RWPE2 (cell line): ENCODE measurements at places on chromosomes 7 and 10.

DNA sequence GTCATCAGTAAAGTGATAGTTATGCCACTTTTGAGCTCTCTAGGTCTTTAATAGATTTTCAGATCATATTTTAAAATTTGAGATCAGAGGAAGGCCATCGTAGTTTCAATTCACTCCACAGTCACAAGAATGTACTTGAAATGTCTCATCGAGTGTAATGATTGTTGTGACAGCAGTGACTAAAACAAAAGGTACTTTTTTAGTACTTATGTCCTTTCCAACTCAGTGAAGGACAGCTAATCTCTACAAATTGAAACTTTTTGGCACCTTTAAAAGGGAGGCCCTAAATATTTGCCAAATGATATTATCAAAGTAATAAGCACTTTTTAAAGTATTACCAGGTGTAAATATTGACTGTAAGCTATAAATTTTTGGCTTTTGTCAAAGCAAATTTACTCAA, 702.9 kb upstream of the GRM3 start:
- H3K4me1 ChIP-seq, result no peaks in the 10 kb centered on the region
- H3K27ac ChIP-seq, result no peak overlapping the region
- no peak for DNase-seq
- no peak overlapping the region for H3K4me3 ChIP-seq

GRCh38 chr10:74922921-74923320, 96.5 kb downstream of the KAT6B start:
- no peaks in the 10 kb centered on the region for H3K36me3 ChIP-seq
- H3K27me3 ChIP-seq, result no peaks in the 10 kb centered on the region
- peaks cover 38% of the 10 kb centered on the region for H3K4me1 ChIP-seq

DNA sequence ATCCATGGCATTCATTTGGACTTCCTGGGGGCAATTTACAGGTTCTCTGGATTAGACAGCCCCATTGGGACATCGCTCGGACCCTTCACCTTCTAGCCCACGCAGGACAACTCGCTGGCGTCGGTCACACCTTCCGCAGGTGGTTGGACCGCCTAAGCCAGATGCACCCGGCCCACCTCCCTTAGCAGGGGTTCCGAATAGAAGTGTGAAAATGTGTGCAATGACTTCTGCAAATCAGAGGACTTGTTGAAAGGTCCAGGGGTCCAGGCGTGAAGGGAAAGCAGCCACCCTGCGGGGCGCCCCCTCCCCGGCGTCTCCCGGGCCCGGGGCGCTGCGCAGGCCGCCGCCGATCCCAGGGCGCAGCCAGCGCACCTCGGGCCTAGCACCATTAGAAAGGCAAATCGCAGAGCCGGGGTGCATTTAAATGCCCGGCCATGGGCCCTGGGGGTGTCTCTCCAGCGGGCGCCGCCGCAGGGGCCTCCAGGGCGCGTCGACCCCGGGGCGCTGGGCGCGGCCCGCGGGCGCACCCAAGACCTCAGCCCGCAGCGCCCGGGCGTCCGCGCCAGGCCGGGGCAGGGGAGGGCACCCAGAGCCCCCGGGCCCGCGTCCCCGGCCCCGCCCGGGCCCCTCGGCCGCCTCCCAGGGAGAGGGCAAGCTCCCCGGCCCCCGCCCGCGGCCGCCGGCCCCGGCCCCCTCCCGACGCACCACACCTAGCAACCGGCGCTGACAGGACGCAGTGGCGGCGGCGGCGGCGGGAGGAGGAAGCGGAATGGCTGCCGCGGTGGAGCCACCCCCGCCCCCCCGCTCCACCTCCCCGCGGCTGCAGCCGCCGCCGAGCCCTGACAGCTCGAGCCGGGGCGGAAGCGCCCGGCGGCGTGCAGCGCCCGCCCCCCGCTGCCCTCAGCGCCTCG, 1.2 kb downstream of the JAZF1 start:
- DNase-seq, result no peak
- H3K4me3 ChIP-seq, result peak overlapping the region; percentile 55

GRCh38 chr10:124955243-124955642, 13.3 kb downstream of the ZRANB1 start:
- H3K27me3 ChIP-seq, result no peaks in the 10 kb centered on the region
- no peak overlapping the region for H3K27ac ChIP-seq
- H3K36me3 ChIP-seq, result peaks cover 5% of the 10 kb centered on the region; the same call in 1 of the 2 replicates
- no peak for DNase-seq
- no peak overlapping the region for H3K4me3 ChIP-seq

GRCh38 chr10:28587270-28587969, 54.5 kb downstream of the WAC start:
- H3K4me3 ChIP-seq, result no peak overlapping the region
- H3K4me1 ChIP-seq, result peaks cover 31% of the 10 kb centered on the region
- H3K27ac ChIP-seq, result peak overlapping the region; percentile 6
- no peaks in the 10 kb centered on the region for H3K27me3 ChIP-seq

- H3K27me3 ChIP-seq, result peaks cover 4% of the 10 kb centered on the region
- H3K27ac ChIP-seq, result no peak overlapping the region
- H3K4me1 ChIP-seq, result no peaks in the 10 kb centered on the region
- no peak overlapping the region for H3K4me3 ChIP-seq
- no peak for DNase-seq
- H3K36me3 ChIP-seq, result no peaks in the 10 kb centered on the region
These were observed 177.0 kb upstream of the ZMIZ1 start for GRCh38 chr10:78891741-78892140.

GRCh38 chr10:62631241-62631640, 173.3 kb upstream of the ADO start:
- H3K36me3 ChIP-seq, result no peaks in the 10 kb centered on the region
- H3K4me1 ChIP-seq, result no peaks in the 10 kb centered on the region
- no peaks in the 10 kb centered on the region for H3K27me3 ChIP-seq
- H3K27ac ChIP-seq, result no peak overlapping the region
- DNase-seq, result no peak

GRCh38 chr7:77935652-77936348, 137.2 kb downstream of the PHTF2 start:
- no peak for DNase-seq
- no peaks in the 10 kb centered on the region for H3K27me3 ChIP-seq

DNA sequence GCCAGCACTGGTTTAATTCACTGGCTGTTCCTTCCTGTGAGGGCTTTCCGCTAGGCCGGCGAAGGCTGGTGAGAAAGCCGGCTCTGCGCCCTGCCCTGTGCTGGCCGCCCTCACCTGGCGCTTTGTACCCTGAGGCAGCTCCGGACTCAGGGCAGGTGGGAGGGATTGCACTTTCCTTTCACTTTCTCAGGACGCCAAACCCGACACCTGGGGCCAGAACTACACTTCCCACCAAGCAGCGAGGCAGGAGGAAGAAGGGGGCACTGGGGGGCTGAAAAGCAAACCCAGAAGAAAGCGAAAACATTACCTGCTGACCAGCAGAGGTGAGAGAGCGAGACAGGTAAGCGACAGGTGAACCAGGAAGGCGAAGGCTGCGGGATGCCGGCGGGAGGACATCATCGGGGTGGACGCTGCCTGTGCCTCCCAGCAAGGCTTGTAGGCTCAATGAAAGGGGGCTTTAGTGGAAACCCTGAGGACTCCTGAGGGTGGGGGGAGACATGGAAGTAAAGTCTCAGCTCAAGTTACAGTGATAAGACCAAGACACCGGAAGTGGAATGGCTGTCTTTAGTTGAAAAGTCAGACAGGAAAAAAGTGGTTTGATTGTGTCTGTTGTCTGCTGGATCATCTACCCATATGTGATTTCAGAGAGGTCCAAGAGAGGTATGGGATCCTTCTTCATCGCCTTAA, at the start of gene RAB19:
TSS of gene RAB19 (plus strand) at position 181 of the 687 bp plus-strand sequence. CDS start 3,589 bp downstream, outside the sequence.
- no peaks in the 10 kb centered on the region for H3K4me1 ChIP-seq
- H3K27ac ChIP-seq, result no peak within 1 kb of the TSS
- no peaks in the 10 kb centered on the region for H3K27me3 ChIP-seq
- DNase-seq, result no peak

DNA sequence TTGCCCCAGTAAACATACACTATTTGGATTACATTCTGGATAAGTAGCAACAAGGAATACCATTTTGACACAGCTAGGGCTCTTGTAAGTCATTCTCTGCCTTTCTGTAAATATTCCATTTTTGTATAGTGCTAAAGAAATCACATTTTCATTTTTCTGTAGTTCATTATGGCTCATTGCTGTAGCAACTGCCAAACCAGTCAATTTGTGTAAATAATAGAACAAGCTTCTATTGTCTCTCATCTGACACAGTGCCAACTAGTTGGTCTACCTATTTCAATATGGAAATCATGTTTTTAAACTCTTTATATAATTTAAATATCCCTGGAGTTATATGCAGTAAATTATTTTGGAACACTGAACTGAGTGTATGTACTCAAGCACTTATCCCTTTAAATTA, 193.7 kb downstream of the RELN start:
- no peak overlapping the region for H3K27ac ChIP-seq
- H3K36me3 ChIP-seq, result no peaks in the 10 kb centered on the region
- H3K4me3 ChIP-seq, result no peak overlapping the region
- no peaks in the 10 kb centered on the region for H3K4me1 ChIP-seq

- peak; percentile 19 for DNase-seq
- no peaks in the 10 kb centered on the region for H3K36me3 ChIP-seq
- no peak overlapping the region for H3K4me3 ChIP-seq
- H3K4me1 ChIP-seq, result peaks cover 12% of the 10 kb centered on the region
- no peak overlapping the region for H3K27ac ChIP-seq
These were observed 27.6 kb downstream of the POLL start for GRCh38 chr10:101560298-101561067.

GRCh38 chr7:2792856-2793487, 51.1 kb downstream of the GNA12 start:
- no peak overlapping the region for H3K4me3 ChIP-seq
- no peaks in the 10 kb centered on the region for H3K4me1 ChIP-seq

GRCh38 chr10:96618653-96619052, 31.8 kb upstream of the TM9SF3 start:
- no peak overlapping the region for H3K4me3 ChIP-seq
- H3K4me1 ChIP-seq, result peaks cover 11% of the 10 kb centered on the region
- no peak overlapping the region for H3K27ac ChIP-seq
- H3K27me3 ChIP-seq, result no peaks in the 10 kb centered on the region
- DNase-seq, result no peak

DNA sequence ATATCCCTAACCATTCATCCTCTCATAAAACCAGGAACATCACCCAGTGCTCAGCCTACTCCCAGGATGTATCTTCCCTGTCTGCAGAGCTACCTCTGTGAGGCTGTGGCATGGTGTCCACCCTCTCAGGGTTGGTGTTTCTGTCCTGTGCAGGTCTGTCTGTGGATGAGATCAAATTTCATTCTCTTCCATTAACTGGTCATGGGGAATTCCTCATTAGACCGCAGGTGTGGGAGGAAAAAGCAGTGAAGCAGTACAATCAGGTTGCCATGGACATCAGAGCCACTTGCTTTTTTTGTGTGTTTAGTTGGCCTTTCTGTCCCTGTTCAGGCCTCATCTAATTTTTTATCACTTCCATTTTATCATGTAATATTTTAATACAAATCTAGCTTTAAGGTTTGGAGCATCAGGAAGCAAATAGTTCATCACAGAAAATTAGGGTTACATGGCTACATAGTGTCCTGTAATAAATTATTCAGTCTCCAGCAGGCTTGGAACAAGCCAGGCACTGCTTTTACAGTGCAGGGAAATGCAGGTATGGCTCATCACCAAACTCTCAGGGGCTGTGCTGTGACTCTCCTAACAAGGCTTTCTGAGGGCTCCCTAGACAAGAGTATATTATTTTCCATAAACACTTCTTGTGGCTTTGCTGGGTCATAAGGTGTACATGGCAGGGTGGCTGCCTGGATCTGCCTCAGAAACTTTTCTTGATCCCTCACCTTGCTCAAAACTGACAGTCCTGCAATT, 594.9 kb upstream of the IGFBP3 start:
- no peak overlapping the region for H3K27ac ChIP-seq
- no peak overlapping the region for H3K4me3 ChIP-seq
- no peaks in the 10 kb centered on the region for H3K27me3 ChIP-seq
- H3K4me1 ChIP-seq, result no peaks in the 10 kb centered on the region
- no peaks in the 10 kb centered on the region for H3K36me3 ChIP-seq
- DNase-seq, result no peak

DNA sequence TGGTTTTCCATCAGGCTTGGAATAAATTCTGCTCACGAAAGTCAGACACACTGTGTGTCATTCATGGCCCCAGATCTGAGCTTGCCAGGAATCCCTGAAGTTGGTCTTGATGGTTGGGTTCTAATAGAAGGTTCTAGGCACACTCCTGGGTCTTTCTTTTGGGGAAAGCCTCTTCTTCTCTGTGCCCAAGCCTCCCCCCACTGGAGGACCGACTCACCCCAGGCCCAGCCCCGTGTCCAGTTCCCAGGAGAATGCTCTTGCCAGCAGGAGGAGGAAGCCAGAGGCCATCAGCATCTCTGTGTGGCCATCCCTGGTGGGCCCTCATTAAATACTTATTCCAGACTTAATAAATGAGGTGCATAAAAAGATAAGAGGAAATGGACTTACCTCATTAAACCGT, 548.0 kb downstream of the TCERG1L start:
- H3K27ac ChIP-seq, result no peak overlapping the region
- peak; percentile 10 for DNase-seq
- no peaks in the 10 kb centered on the region for H3K27me3 ChIP-seq
- no peaks in the 10 kb centered on the region for H3K36me3 ChIP-seq
- H3K4me1 ChIP-seq, result no peaks in the 10 kb centered on the region
- H3K4me3 ChIP-seq, result no peak overlapping the region

GRCh38 chr10:79385804-79386531, 38.7 kb downstream of the PPIF start:
- H3K36me3 ChIP-seq, result no peaks in the 10 kb centered on the region
- H3K27ac ChIP-seq, result no peak overlapping the region
- peak; percentile 58 for DNase-seq
- H3K4me3 ChIP-seq, result no peak overlapping the region

DNA sequence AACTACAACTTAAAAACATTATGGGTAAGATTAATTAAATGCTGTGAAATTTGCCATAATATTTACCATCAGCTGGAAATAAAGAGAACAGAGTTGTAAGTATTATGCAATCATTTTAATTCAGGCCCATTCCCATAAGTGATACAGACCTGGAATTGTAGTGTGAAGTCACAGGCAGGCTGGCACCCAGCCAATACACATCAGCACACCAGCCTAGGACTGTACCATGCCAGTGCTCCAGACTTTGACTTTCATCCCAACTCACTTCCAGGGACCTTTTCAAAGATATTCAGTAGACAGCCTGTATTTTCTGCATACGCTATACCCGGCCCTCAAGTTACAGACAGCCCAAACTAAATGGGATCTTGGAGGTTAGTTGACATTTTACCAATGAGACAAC, 143.3 kb downstream of the TES start:
- no peak overlapping the region for H3K4me3 ChIP-seq
- peak overlapping the region; percentile 99 for H3K27ac ChIP-seq
- H3K36me3 ChIP-seq, result no peaks in the 10 kb centered on the region
- H3K27me3 ChIP-seq, result no peaks in the 10 kb centered on the region
- H3K4me1 ChIP-seq, result peaks cover 51% of the 10 kb centered on the region
- no peak for DNase-seq

- H3K27me3 ChIP-seq, result no peaks in the 10 kb centered on the region
- DNase-seq, result no peak
- H3K36me3 ChIP-seq, result no peaks in the 10 kb centered on the region
- H3K4me1 ChIP-seq, result no peaks in the 10 kb centered on the region
- H3K4me3 ChIP-seq, result no peak overlapping the region
- H3K27ac ChIP-seq, result no peak overlapping the region
These were observed 28.0 kb upstream of the HABP2 start for GRCh38 chr10:113524539-113525490.

GRCh38 chr7:125876431-125876830, 946.8 kb upstream of the POT1 start:
- no peak overlapping the region for H3K4me3 ChIP-seq
- H3K27ac ChIP-seq, result no peak overlapping the region
- no peaks in the 10 kb centered on the region for H3K4me1 ChIP-seq
- no peaks in the 10 kb centered on the region for H3K36me3 ChIP-seq

GRCh38 chr10:11204351-11204942, 186.8 kb downstream of the CELF2 start:
- no peak overlapping the region for H3K4me3 ChIP-seq
- H3K27me3 ChIP-seq, result no peaks in the 10 kb centered on the region
- no peaks in the 10 kb centered on the region for H3K36me3 ChIP-seq
- no peak for DNase-seq
- H3K27ac ChIP-seq, result no peak overlapping the region
